Glutamatergic neuron (in vitro differentiated cells): ENCODE measurements at places on chromosomes 2 and 18. TPM values are rescaled to one million over a fixed set of nuclear protein-coding genes. Genes with fewer than 3 reads are reported as not detected.
A peak's percentile ranks its signal among the peaks of the same experiment; 100 is the strongest.

STK39 gene
- total RNA-seq: 35.9 TPM

FBLN7 gene
- total RNA-seq: 0.20 TPM

DNA sequence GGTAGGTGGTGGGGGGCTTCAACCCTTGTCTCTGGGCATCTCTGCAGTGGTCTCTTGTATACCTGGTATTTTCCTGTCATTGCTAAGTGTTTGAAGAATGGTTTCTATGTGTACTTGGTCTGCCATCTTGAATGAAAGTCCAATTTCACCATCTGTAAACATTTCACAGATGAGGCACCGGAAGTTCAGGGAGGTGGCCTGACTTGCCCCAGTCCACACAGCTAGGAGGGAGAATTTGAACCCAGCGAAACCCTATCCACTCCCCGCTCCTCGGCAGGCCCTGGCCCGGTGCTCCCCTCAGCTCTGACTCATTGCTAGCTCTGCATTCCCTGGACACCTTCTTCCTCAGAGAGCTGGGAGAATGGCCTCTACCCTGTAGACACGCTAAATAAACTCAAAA lies 30.5 kb downstream of the ZAP70 start:
- H3K4me3 ChIP-seq: no peak overlapping the region
- H3K27me3 ChIP-seq: peaks cover 4% of the 10 kb centered on the region
- H3K4me1 ChIP-seq: peaks cover 18% of the 10 kb centered on the region
- no peak for DNase-seq
- no peak overlapping the region for H3K27ac ChIP-seq
- H3K36me3 ChIP-seq: peaks cover 7% of the 10 kb centered on the region

GRCh38 chr18:27136208-27136535 lies 48.9 kb downstream of the CHST9 start:
- H3K27me3 ChIP-seq: no peaks in the 10 kb centered on the region
- no peaks in the 10 kb centered on the region for H3K36me3 ChIP-seq
- H3K4me1 ChIP-seq: peaks cover 2% of the 10 kb centered on the region
- no peak overlapping the region for H3K4me3 ChIP-seq

DNA sequence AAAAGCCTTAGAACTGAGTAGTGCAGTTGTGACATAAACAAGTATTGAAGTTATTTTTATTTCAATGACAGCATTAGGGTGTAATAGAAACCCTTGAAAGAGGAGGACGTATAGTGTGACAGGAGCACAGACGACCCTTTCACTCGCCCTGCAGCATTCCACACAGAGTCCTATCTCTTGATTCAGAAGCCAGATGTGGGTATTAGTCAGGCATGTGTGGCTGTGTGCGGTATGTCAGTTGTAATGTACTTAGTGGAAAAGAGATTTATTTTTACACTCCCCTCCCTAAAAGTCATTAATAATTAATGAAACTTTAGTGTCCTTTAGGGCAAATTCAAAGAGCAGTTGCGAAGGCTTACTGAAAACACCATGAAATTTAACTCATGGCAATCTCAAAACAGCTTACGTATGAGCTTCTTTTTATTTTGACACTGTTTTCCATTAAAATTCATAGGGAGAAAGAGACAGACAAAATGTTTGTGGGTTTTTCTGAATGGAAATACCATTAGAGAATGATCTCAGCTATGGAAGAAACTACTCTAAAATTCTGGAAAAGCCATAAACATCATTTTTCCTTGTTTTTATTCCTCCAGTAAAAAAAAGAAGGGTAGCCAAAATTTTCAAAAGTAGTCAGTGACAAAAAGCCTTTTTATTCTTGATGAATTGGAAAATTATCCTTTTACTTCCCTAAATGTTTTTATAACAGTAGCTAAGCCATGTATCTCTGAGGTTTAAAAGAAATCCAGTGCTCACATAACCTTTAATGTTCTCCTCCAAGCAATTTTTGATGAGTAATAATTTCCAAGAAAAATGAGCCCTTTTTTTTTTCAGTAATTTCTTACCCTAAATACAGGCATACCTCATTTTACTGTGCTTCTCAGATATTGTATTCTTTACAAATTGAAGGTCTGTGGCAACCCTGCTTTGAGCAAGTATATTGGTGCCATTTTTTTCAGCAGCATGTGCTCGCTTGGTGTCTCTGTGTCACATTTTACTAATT lies 84.0 kb upstream of the DSEL start:
- no peak overlapping the region for H3K4me3 ChIP-seq
- H3K27ac ChIP-seq: peak overlapping the region; percentile 86
- H3K4me1 ChIP-seq: peaks cover 24% of the 10 kb centered on the region
- DNase-seq: peak; percentile 27

GRCh38 chr2:172710584-172711047 lies 25.0 kb upstream of the RAPGEF4 start:
- H3K27ac ChIP-seq: no peak overlapping the region
- peak; percentile 61 for DNase-seq
- H3K4me1 ChIP-seq: peaks cover 5% of the 10 kb centered on the region
- H3K36me3 ChIP-seq: no peaks in the 10 kb centered on the region

REG3G gene
- total RNA-seq: not detected

DNA sequence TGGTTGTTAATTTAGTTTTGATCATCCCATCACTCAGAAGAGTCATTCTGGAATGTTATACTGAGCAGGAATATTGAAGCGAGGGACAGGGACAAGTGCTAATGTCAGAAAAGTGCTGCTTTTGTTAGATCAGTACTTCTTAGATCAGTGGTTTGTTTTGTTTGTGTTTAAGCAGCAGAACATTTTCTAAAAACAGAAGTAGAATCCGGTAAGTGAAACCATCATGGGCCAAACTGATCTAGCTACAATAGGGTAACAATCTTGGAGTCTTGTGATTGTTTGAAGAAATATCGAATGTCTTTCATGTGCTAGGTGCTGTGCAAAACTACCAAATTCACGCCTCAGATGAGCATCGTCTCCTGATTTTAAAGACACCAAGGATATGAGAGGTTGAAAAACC lies 45.1 kb upstream of the SEC11C start:
- DNase-seq: no peak
- peaks cover 6% of the 10 kb centered on the region for H3K27me3 ChIP-seq
- no peak overlapping the region for H3K27ac ChIP-seq
- peaks cover 3% of the 10 kb centered on the region for H3K36me3 ChIP-seq
- H3K4me1 ChIP-seq: peaks cover 12% of the 10 kb centered on the region

CFC1 gene
- 1.8 TPM for total RNA-seq

DNA sequence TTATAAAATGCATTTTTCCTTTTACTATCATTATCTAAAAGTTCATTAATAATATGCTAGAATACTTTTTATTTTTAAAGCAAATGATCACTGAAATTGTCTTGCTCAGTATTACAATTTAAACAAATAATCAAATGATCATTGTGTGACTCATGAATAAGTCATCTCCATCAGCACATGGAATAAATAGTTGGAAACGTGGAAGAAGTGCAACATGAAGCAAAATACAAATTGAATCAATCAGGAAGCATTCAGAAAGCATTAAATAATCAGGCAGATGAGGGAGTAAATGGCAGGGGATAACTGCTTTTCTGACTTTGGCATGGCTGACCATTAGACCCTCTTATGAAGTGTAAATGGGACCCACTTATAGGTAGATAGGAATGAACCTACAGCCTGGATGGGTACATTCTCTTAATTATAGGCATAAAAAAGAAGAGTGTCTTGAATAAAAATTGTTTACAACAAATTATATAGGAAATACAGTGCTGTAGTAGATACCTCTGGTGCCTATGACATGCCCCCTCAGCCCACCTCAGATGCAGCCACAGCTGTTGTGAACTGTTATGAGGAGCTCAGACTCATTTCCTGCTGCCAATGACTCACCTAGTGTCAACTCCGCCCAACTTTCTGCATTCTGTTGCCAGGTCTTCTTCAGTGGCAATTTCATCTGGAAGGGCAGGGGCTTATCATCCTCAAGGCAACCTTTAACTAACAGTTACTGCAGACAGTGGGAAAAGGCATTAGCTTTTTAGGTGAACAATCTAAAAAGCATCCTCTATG lies 936.0 kb downstream of the TRIB2 start:
- H3K27ac ChIP-seq: no peak overlapping the region
- peaks cover 2% of the 10 kb centered on the region for H3K27me3 ChIP-seq
- DNase-seq: no peak
- H3K36me3 ChIP-seq: peaks cover 10% of the 10 kb centered on the region
- H3K4me1 ChIP-seq: peaks cover 11% of the 10 kb centered on the region
- no peak overlapping the region for H3K4me3 ChIP-seq

- H3K27ac ChIP-seq: no peak overlapping the region
- H3K4me1 ChIP-seq: no peaks in the 10 kb centered on the region
- no peak for DNase-seq
- H3K4me3 ChIP-seq: no peak overlapping the region
- no peaks in the 10 kb centered on the region for H3K27me3 ChIP-seq
Measured at GRCh38 chr2:201414099-201415023, 36.9 kb downstream of the TRAK2 start.

- H3K36me3 ChIP-seq: no peaks in the 10 kb centered on the region
- no peaks in the 10 kb centered on the region for H3K4me1 ChIP-seq
- no peak overlapping the region for H3K4me3 ChIP-seq
- H3K27me3 ChIP-seq: no peaks in the 10 kb centered on the region
Measured at GRCh38 chr18:38923126-38923525, 1357.5 kb upstream of the CELF4 start.

DNA sequence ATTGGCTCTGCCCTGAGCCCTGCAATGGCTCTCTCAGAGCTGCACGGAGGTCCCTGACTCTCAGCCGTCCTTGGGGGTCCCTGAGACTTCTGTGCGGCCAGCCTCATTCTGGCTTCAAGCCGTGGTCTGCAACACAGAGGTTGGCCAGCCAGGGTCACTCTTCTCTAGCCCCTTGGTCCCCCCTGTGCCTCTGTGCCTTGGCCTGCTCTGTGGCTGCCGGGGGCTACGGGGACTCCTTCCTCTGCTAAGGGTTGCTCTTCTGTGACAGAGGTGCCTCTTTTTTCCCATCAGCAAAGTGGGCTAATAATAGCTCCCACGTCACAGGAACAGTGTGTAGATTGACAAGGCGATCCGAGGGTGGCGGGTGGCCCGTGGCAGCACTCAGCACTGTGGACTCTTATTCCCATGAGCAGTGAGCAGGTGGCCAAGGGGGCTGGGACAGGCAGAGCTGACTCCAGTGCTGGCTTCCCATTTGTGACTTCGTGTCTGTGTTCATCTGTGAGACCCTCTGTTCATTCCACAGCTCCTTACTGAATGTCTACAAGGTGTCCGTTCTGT lies 19.4 kb downstream of the INHBB start:
- DNase-seq: no peak
- no peak overlapping the region for H3K27ac ChIP-seq
- peaks cover 12% of the 10 kb centered on the region for H3K27me3 ChIP-seq
- no peak overlapping the region for H3K4me3 ChIP-seq

GRCh38 chr2:1937480-1937879 lies 193.2 kb upstream of the PXDN start:
- no peak for DNase-seq
- peaks cover 6% of the 10 kb centered on the region for H3K4me1 ChIP-seq
- H3K27ac ChIP-seq: no peak overlapping the region

KRTCAP3 gene
- total RNA-seq: 4.2 TPM

GRCh38 chr18:60228609-60229595 lies 143.7 kb downstream of the MC4R start:
- H3K4me3 ChIP-seq: no peak overlapping the region
- H3K4me1 ChIP-seq: peaks cover 4% of the 10 kb centered on the region
- no peaks in the 10 kb centered on the region for H3K27me3 ChIP-seq
- H3K36me3 ChIP-seq: peaks cover 4% of the 10 kb centered on the region

GRCh38 chr18:54531402-54532065 lies 59.5 kb upstream of the DYNAP start:
- no peaks in the 10 kb centered on the region for H3K27me3 ChIP-seq
- H3K4me3 ChIP-seq: no peak overlapping the region
- H3K27ac ChIP-seq: no peak overlapping the region

- H3K4me1 ChIP-seq: no peaks in the 10 kb centered on the region
- no peaks in the 10 kb centered on the region for H3K27me3 ChIP-seq
- peaks cover 10% of the 10 kb centered on the region for H3K36me3 ChIP-seq
- DNase-seq: no peak
- H3K4me3 ChIP-seq: no peak overlapping the region
Measured at GRCh38 chr18:55252901-55253300, 293.6 kb upstream of the CCDC68 start.

HOXD3 gene
- total RNA-seq: not detected

TMEM214 gene
- 35.8 TPM for total RNA-seq

IL1F10 gene
- total RNA-seq: not detected

DNA sequence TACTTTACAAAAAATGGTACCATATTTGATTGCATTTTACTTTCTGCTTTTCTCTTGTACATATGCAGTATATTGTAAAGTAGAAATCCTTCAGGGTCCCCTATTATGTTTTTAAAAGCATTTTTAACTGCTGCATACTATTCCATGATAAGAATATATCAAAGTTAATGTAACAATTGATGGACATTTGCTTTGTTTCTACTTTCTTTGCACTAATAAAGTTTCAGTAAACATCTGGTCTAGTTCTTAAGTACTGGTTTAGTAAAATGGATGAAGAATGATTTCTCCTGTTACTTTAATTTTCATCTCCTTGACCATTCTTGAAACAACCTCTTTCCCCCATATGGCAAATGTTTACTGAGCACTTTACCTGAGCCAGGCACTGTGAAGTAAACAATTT lies 1.7 kb downstream of the MRPS9 start:
- DNase-seq: no peak
- no peak overlapping the region for H3K27ac ChIP-seq
- peaks cover 30% of the 10 kb centered on the region for H3K4me1 ChIP-seq
- H3K27me3 ChIP-seq: no peaks in the 10 kb centered on the region

RBM43 gene
- 1.1 TPM for total RNA-seq

DNA sequence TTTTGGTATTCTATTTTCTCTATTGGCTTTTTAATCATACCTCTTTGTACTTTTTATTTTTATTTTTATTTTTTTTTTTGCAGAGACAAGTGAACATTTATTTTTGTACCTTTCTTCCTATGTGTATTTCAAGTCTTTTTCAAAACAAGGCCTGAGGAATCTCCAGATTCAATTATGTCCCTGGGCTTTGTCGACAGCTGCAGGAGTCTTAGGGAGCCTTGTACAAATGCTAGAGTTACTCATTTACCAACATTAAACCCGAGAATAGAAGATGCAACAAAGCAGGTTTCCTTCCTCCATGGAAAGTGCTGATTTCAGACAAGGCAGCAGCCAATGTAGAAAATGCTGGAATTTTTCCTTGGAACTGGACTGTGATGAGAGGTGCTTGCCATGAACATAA lies 242.8 kb downstream of the TNS1 start:
- no peak for DNase-seq
- H3K4me3 ChIP-seq: no peak overlapping the region
- H3K4me1 ChIP-seq: no peaks in the 10 kb centered on the region

ALLC gene
- not detected for total RNA-seq

SEMA4F gene
- 28.5 TPM for total RNA-seq

DNA sequence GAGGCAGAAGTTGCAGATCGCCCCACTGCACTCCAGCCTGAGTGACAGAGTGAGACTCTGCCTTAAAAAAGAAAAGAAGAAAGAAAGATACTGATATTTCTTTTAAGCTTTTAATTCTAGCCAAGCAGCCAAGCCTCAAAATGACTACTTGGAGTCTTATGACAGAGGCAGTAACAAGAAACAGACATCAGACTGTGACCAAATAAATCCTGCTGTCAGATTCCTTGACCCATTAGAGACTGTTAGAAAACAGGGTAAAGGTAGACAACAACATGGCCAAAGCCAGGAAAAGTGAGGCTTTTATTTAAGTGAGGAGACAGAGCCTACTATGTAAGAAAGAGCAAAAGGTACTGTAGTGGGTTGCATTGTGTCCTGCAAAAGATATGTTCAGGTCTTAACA lies 83.4 kb upstream of the NARS1 start:
- no peak overlapping the region for H3K27ac ChIP-seq
- H3K36me3 ChIP-seq: no peaks in the 10 kb centered on the region
- H3K27me3 ChIP-seq: peaks cover under 1% of the 10 kb centered on the region

GRCh38 chr18:77140439-77141109 lies 8.0 kb upstream of the MBP start:
- H3K4me1 ChIP-seq: peaks cover 4% of the 10 kb centered on the region
- H3K27ac ChIP-seq: no peak overlapping the region
- no peak for DNase-seq
- no peak overlapping the region for H3K4me3 ChIP-seq
- H3K36me3 ChIP-seq: peaks cover 33% of the 10 kb centered on the region
- peaks cover 8% of the 10 kb centered on the region for H3K27me3 ChIP-seq

IL36A gene
- total RNA-seq: not detected
